ENCODE measurements at places on chromosomes 6 and 20.

- peak; percentile 55 for DNase-seq
Observed at GRCh38 chr6:21064756-21065340, 528.7 kb upstream of the SOX4 start.

- DNase-seq = no peak
Observed at GRCh38 chr6:104969108-104969507, 12.2 kb downstream of the LIN28B start.

GRCh38 chr20:46646122-46646521, 5.1 kb downstream of the SLC13A3 start:
- no peak for DNase-seq

GRCh38 chr6:5645328-5646290, 361.1 kb downstream of the NRN1 start:
- no peak for DNase-seq

GRCh38 chr20:22581437-22582385, 2.7 kb downstream of the FOXA2 start:
- DNase-seq = no peak

DNA sequence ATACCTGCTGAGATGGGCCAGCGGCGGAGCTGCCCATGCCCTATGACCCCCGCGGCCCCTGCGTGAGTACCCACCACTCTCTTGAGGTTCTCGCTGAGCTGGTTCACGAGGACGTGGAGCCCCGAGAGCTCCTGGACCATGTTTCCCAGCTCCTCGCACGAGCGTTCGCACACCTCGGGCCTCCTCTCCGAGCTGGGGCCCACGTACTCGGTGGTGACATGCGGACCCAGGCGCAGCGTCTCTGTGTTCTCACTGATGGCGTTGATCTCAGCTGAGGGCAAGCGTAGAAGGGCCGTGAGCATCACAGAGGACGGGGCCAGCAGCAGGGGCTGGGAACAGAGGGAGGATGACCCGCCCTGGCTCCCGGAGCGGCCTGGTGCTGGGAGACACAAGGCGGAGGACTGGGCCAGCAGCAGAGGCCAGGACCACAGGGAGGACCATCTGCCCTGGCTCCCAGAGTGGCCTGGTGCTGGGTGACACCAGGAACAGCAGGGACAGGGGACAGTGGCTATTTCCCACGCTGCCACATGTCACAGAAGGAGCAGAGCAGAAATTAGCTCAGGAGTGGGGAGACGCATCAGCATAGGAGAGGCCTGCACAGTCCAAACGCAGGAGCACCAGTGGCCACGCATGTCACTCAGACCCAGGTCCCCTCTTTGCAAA, 11.8 kb downstream of the THBS2 start:
- no peak for DNase-seq

- no peak for DNase-seq
Observed at GRCh38 chr6:84854811-84855400, 90.5 kb upstream of the TBX18 start.

- DNase-seq = peak; percentile 99
Observed at GRCh38 chr6:27838058-27838944, 73.9 kb downstream of the OR2B2 start.

DNA sequence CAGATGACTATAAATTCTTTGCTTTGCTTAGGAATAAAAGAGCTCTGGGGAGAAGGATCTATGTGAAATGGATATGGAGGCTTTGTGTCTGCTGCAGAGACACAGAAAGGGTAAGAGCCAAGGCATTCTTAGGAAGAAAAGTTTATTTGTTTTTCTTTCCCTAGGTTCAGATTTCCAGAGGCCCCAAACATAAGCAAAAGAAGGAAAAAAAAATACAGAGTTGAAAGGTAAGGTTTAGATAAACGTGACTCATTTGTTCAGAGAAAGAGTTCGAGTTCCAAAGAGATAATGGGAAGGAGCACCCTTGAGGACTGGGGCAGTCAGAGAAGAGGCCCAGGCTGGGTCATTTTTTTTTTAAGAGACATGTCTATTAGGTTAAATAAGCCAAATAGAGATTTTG, 27.4 kb upstream of the BMP5 start:
- DNase-seq = no peak

- DNase-seq = no peak
Observed at GRCh38 chr6:113629975-113630737, 227.0 kb upstream of the MARCKS start.

DNA sequence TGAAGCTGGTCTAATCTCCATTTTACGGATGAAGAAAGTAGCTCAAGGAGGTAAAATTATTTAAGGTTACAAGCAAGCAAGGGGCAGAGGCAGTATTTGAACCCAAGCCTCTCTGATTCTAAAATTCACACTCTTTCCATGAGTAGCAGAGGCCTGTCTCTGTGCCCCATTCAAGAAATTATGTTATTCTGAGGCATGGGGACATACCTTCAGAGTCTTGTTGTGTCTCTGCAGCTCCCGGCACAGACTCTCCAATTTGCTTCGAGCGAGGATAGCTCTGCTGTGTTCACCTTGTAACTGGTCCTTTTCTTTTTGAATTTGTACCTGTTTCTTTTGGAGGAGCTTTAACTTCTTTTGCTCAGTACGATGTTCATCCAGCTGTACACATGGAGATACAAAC, 21.5 kb downstream of the TXLNB start:
- no peak for DNase-seq

DNA sequence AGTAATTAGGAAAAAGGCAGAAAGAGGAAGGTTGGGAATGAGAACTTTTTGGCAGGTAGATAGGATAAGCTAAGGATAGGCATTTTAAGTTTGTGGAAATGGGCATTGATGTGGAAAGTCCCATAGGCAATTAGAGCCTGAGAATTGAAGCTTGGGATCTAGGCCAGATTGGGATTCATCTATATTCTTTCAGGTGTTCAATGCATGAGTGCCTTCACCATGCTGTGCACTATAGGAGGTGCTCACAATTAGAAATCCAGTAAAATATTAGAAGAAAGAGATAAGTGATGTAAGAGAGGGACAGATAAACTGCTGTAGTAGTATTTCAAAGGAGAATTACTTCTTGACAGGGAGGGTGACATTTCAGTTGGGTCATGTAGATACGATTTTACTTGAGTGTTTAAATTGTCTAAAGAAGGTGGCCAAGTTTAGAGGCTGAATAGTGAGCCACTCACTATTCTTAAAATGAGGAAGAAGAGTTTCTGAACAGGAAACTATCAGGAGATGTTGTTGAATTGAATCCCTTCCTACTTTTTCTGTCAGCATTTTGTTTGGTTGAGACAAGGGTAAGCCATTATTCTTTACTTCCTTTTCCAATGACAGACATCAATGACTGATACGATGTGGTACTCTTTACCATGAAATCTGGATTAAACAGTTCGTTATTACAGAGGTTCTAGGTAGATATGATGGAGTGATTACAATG, 31.0 kb upstream of the CTAGE9 start:
- DNase-seq = no peak

DNA sequence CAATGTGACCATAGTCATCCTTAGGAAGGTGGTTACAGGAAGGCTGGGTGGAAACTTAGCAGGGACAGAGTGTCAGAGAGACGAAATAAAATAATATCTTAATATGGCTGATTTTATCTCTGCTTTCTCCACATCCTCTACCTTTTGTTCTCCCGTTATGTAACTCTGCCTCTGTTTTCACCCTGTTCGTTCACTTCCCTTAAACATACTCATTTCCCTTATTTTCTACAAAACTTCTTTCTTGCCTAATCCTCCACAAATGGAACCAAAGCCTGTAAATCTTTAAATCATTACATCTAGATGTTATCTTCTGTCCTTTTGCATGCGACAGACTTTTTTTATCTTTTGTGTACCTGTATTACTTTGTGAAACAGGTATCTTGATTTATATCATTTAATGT, 23.3 kb upstream of the CRIP3 start:
- DNase-seq = no peak

DNA sequence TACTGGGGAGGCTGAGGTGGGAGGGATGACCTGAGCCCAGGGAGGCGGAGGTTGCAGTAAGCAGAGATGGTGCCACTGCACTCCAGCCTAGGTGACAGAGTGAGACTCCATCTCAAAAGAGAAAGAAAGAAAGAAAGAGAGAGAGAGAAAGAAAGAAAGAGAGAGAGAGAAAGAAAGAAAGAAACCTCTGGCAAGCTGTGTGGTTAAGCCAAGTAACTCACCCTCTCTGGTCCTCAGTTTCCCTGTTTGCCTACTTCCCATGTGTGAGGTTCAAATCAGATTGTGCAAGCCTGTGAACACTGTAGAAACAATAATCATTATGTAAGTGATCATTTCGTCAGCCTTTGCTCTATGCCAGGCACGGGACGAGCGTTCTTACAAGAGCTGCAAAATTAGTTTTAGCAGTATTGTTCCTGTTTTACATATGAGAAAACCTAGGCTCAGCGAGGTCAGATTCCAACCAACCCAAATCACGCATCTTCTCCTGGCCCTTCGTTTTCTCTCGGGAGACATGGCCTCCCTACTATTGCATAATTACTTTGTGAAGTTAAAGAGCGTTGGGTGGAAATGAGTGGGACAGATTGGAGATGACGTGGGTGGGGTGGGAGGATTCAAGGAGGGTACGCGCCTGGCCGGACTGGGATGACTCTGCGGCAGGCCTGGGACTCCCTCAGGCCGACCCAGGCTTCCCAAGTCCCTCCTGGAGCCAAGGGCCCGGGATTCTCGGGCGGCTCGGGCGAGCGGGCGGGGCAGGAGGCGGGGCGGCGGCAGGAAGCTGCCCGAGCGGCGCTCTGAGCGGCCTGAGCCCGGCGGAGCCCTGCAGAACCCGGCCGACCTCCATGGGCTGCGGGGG, at the start of gene SNX21:
SNX21 (plus strand) TSS at position 770 of the 853 bp plus-strand sequence. CDS start 121 bp downstream, outside the sequence.
- DNase-seq = peak; percentile 92

- peak; percentile 39 for DNase-seq
Observed at GRCh38 chr20:14984768-14985622, 647.6 kb upstream of the FLRT3 start.

DNA sequence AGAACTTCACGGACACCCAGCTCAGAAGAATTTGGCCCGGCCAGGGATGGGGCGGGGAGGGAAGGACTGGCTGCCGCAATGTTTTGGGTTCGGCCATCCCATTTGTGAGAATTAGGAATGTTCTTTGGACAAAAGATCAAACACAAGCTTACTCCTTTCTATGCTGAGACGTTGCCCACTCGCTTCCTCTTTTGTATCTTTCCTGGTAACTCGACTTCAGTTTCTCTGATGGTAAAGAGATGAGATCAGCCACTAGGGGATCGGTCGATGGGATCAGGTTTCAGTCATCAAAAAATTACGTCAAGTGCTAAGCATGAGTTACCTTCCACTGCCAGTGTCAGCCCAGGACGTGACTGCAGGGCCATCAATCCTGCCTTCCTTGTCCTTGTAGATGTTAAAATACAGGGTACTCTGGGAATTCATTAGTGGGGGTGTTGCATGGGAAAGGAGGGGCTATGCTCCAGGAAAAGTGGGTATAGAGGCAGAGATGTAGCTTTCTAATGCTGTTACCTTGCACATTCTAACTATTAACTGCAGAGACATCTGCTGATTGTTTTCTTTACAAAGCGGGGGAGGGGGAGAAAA, 190.2 kb downstream of the TSHZ2 start:
- peak; percentile 91 for DNase-seq
